ENCODE measurements at places on chromosomes 7 and 10.

- no peak overlapping the region for H3K27ac ChIP-seq
- no peaks in the 10 kb centered on the region for H3K4me1 ChIP-seq
- H3K27me3 ChIP-seq = no peaks in the 10 kb centered on the region
- no peak overlapping the region for H3K4me3 ChIP-seq
- DNase-seq = no peak
Measured at GRCh38 chr10:88113232-88113631, 249.8 kb downstream of the PTEN start.

- no peak overlapping the region for H3K4me3 ChIP-seq
- DNase-seq = no peak
- no peaks in the 10 kb centered on the region for H3K36me3 ChIP-seq
- H3K27ac ChIP-seq = no peak overlapping the region
- no peaks in the 10 kb centered on the region for H3K27me3 ChIP-seq
- H3K4me1 ChIP-seq = no peaks in the 10 kb centered on the region
Measured at GRCh38 chr10:48511875-48512231, 93.0 kb downstream of the ARHGAP22 start.

GRCh38 chr10:14884082-14884481, 5.4 kb downstream of the SUV39H2 start:
- H3K27me3 ChIP-seq = no peaks in the 10 kb centered on the region
- H3K36me3 ChIP-seq = no peaks in the 10 kb centered on the region
- no peak for DNase-seq
- no peaks in the 10 kb centered on the region for H3K4me1 ChIP-seq
- no peak overlapping the region for H3K27ac ChIP-seq

GRCh38 chr10:132532749-132533560, 4.6 kb upstream of the INPP5A start:
- no peaks in the 10 kb centered on the region for H3K36me3 ChIP-seq
- DNase-seq = no peak
- H3K4me3 ChIP-seq = no peak overlapping the region
- peaks cover 7% of the 10 kb centered on the region for H3K4me1 ChIP-seq

DNA sequence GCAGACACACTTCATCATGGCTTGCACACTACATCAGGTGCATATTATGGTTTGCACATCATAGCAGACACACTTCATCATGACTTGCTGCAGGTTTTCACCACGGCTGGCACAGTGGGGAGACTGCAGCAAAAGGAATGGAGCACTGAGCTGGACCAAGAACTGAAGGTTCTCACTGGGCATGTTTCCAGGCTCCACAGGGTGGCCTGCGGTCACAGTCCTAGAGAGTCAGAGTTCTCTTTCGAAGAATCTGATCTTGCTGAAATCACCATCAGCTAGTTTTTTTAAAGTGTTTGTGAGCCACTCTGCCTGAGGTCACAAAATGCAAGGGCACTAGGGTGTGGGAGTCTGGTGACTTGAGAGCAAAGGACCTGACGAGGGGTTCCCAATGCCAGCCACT, 140.4 kb upstream of the NPY start:
- no peak for DNase-seq
- no peaks in the 10 kb centered on the region for H3K27me3 ChIP-seq
- H3K27ac ChIP-seq = no peak overlapping the region
- no peak overlapping the region for H3K4me3 ChIP-seq
- no peaks in the 10 kb centered on the region for H3K4me1 ChIP-seq
- no peaks in the 10 kb centered on the region for H3K36me3 ChIP-seq

GRCh38 chr10:50362547-50363125, 111.3 kb upstream of the ASAH2 start:
- H3K36me3 ChIP-seq = no peaks in the 10 kb centered on the region
- no peak overlapping the region for H3K4me3 ChIP-seq
- H3K4me1 ChIP-seq = peaks cover 3% of the 10 kb centered on the region
- no peak overlapping the region for H3K27ac ChIP-seq

DNA sequence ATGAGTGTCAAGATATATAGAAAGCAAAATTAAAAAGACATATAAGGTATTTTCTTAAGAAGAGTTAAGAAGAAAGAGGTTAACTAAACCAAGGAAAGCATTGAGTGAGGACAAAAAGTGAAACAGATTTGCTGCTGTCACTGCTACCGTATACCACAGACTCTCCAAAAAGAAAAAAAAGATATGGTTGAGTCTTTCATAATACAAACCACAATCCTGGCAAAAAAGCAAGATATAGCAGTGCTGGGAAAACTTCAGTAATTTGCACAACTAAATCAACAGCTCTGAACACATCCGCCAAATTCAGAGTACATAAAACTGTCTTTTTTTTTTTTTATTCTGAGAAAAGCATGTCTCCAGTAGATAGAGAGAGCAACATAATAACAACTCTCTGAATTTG, 114.7 kb downstream of the ETV1 start:
- no peak overlapping the region for H3K4me3 ChIP-seq
- no peaks in the 10 kb centered on the region for H3K4me1 ChIP-seq
- DNase-seq = no peak
- H3K36me3 ChIP-seq = no peaks in the 10 kb centered on the region
- H3K27ac ChIP-seq = no peak overlapping the region
- no peaks in the 10 kb centered on the region for H3K27me3 ChIP-seq

- peaks cover 2% of the 10 kb centered on the region for H3K4me1 ChIP-seq
- no peaks in the 10 kb centered on the region for H3K36me3 ChIP-seq
- no peak overlapping the region for H3K27ac ChIP-seq
- no peak for DNase-seq
- no peaks in the 10 kb centered on the region for H3K27me3 ChIP-seq
- H3K4me3 ChIP-seq = no peak overlapping the region
Measured at GRCh38 chr10:102324061-102324460, 71.4 kb upstream of the NFKB2 start.

- DNase-seq = no peak
- no peaks in the 10 kb centered on the region for H3K27me3 ChIP-seq
- H3K36me3 ChIP-seq = no peaks in the 10 kb centered on the region
- H3K4me3 ChIP-seq = no peak overlapping the region
- no peak overlapping the region for H3K27ac ChIP-seq
Measured at GRCh38 chr7:40659231-40659630, 524.4 kb downstream of the SUGCT start.

DNA sequence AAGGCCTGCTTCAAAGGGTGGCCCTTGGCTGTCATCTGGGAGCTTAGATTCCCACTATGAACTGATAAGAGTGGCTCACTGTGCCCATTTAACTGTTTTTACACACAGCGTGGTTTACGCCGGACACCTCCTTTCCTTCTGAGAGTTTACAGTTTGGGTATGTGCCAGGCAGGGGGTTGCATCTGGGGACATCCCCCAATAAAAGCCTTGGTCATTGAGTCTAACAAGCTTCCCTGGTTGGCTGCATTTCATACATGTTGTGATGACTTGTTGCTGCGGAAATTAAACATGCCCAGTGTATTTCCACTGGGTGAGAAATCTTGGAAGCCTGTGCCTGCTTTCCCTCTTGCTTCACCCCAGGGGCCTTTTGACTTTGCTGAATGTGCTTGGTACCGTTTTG, 264.1 kb upstream of the NPY start:
- no peak overlapping the region for H3K27ac ChIP-seq
- no peaks in the 10 kb centered on the region for H3K4me1 ChIP-seq
- no peak for DNase-seq
- no peaks in the 10 kb centered on the region for H3K27me3 ChIP-seq
- H3K36me3 ChIP-seq = no peaks in the 10 kb centered on the region

GRCh38 chr7:47782792-47783191, 165.5 kb downstream of the PKD1L1 start:
- H3K4me3 ChIP-seq = no peak overlapping the region
- H3K36me3 ChIP-seq = no peaks in the 10 kb centered on the region
- DNase-seq = no peak
- peaks cover 14% of the 10 kb centered on the region for H3K4me1 ChIP-seq

GRCh38 chr7:31646942-31647341, 40.1 kb upstream of the PPP1R17 start:
- H3K36me3 ChIP-seq = no peaks in the 10 kb centered on the region
- H3K27ac ChIP-seq = no peak overlapping the region
- H3K4me1 ChIP-seq = no peaks in the 10 kb centered on the region
- H3K4me3 ChIP-seq = no peak overlapping the region

DNA sequence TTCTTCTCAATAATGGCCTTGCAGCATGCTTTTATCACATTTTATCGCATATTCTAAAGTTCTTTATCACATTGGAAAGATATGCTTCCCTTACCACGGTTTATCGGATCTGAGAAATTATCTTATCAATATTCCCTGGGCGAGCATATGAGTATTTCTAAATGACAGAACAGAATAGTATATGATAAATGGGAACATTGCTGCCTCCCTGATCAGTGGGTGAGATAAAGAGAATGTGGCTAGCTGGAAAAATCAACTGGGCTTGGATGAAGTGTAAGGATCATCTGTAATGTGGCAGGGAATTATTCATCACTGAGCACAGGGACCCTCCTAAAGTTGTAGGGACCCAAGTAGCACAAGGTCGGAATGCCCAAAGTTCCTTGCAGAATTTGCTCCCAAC, 667.4 kb upstream of the NRP1 start:
- H3K36me3 ChIP-seq = no peaks in the 10 kb centered on the region
- H3K27me3 ChIP-seq = no peaks in the 10 kb centered on the region
- H3K4me3 ChIP-seq = no peak overlapping the region
- peaks cover 1% of the 10 kb centered on the region for H3K4me1 ChIP-seq

- no peaks in the 10 kb centered on the region for H3K36me3 ChIP-seq
- no peak overlapping the region for H3K27ac ChIP-seq
- DNase-seq = no peak
Measured at GRCh38 chr10:1706711-1707110, 30.6 kb downstream of the ADARB2 start.

DNA sequence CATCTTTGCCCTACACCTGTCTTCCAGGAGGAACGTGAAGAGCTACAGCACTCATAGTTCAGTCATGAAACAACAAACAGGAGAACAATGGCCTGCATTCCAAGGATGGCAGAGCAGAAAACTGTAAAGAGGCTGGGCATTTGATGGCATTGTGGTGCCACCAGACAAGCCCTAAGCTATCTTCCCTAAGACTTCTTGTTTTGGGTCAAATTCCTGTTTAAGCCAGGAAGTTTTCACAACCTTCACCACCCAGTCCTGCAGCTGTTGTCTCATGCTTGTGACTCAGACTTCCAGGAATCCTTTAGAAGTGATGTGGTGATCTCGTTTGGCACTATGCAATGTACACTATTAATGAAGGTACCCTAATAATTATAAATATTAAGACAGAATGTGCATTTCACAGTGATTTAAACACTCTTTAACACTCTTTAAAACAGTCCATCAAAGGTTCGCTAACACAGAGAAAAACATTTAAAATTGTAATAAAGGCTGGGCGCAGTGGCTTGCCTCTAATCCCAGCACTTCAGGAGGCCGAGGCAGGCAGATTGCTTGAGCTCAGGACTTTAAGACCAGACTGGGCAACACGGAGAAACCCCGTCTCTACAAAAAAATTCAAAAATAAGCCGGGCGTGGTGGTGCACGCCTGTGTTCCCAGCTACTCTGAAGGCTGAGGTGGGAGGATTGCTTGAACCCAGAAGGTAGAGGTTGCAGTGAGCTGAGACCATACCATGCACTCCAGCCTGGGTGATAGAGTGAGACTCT, 2.7 kb upstream of the HERPUD2 start:
- H3K27ac ChIP-seq = no peak overlapping the region
- no peak for DNase-seq
- no peaks in the 10 kb centered on the region for H3K36me3 ChIP-seq
- no peak overlapping the region for H3K4me3 ChIP-seq
- H3K4me1 ChIP-seq = peaks cover 8% of the 10 kb centered on the region

DNA sequence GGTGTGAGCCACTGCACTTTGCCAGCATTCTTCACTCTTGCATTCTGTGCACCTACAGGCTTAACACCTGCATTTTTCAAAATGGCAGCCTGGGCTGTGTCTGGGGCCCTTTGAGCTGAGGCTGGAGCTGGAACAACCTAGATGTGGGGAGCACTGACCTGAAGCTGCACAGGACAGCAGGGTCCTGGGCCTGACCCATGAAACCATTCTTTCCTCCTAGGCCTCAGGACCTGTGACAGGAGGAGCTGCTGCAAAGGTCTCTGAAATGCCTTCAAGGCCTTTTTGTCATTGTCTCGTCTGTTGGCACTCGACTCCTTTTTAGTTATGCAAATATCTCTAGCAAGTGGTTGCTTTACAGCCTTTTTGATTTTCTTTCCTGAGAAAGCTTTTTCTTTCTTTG, 82.3 kb downstream of the INPP5A start:
- H3K36me3 ChIP-seq = no peaks in the 10 kb centered on the region
- peaks cover 2% of the 10 kb centered on the region for H3K4me1 ChIP-seq
- DNase-seq = no peak
- H3K4me3 ChIP-seq = no peak overlapping the region

- no peak overlapping the region for H3K4me3 ChIP-seq
- H3K27me3 ChIP-seq = no peaks in the 10 kb centered on the region
- no peak overlapping the region for H3K27ac ChIP-seq
- H3K36me3 ChIP-seq = no peaks in the 10 kb centered on the region
- H3K4me1 ChIP-seq = no peaks in the 10 kb centered on the region
- DNase-seq = no peak
Measured at GRCh38 chr7:92904244-92905131, 68.1 kb upstream of the CDK6 start.

- peaks cover 2% of the 10 kb centered on the region for H3K4me1 ChIP-seq
- H3K4me3 ChIP-seq = no peak overlapping the region
- no peak for DNase-seq
- no peaks in the 10 kb centered on the region for H3K27me3 ChIP-seq
Measured at GRCh38 chr10:21599582-21599981, 65.5 kb downstream of the MLLT10 start.

- no peak overlapping the region for H3K4me3 ChIP-seq
- DNase-seq = no peak
- no peak overlapping the region for H3K27ac ChIP-seq
- peaks cover 10% of the 10 kb centered on the region for H3K4me1 ChIP-seq
- H3K27me3 ChIP-seq = no peaks in the 10 kb centered on the region
Measured at GRCh38 chr10:44799966-44800365, 111.2 kb upstream of the TMEM72 start.

DNA sequence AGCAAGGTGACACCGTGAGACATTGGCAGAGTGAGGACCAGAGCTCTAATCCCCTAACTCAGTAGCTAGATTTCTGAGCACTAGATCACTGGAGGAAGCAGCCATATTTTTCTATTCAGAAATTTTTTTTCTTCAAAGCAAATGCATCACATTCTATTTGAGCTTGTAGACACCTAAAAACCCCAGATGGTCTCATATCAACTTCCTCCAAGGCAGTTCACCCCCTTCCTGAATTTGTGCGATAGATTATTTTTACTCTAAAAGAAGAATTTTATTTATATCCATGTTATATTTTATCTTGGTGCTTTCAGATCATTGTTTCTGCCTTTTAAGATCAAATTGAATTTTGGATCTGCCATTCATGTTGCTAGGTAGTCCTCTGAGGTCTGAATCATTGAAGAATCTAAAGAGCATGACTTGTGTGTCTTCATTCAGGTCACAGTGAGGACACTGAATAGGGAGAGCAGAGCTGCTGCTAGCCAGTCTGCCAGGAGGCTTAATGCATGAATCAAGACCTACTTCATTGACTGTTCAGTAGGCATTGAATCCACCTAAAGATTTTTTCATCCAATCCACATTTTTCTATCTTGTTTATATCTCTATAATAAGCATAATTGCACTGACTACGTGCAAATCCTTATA, 92.9 kb upstream of the LRRTM3 start:
- DNase-seq = no peak
- H3K27ac ChIP-seq = no peak overlapping the region
- no peaks in the 10 kb centered on the region for H3K27me3 ChIP-seq
- H3K4me1 ChIP-seq = no peaks in the 10 kb centered on the region
- H3K36me3 ChIP-seq = no peaks in the 10 kb centered on the region

- H3K27ac ChIP-seq = no peak overlapping the region
- H3K27me3 ChIP-seq = no peaks in the 10 kb centered on the region
- H3K4me1 ChIP-seq = no peaks in the 10 kb centered on the region
- H3K4me3 ChIP-seq = no peak overlapping the region
Measured at GRCh38 chr7:17212188-17212587, 86.3 kb upstream of the AHR start.
